ENCODE measurements at places on chromosomes 4 and X. TPM values are rescaled to one million over a fixed set of nuclear protein-coding genes. Genes with fewer than 3 reads are reported as not detected.

CETN2 gene
- total RNA-seq: 11.9 TPM

SLITRK4 gene
- not detected for total RNA-seq

LGI2 gene
- not detected for total RNA-seq

UGT2B10 gene
- total RNA-seq: not detected

CT45A1 gene
- total RNA-seq: not detected

ZDHHC15 gene
- 0.17 TPM for total RNA-seq

GATA1 gene
- total RNA-seq: not detected

CXCL3 gene
- total RNA-seq: not detected

DNA sequence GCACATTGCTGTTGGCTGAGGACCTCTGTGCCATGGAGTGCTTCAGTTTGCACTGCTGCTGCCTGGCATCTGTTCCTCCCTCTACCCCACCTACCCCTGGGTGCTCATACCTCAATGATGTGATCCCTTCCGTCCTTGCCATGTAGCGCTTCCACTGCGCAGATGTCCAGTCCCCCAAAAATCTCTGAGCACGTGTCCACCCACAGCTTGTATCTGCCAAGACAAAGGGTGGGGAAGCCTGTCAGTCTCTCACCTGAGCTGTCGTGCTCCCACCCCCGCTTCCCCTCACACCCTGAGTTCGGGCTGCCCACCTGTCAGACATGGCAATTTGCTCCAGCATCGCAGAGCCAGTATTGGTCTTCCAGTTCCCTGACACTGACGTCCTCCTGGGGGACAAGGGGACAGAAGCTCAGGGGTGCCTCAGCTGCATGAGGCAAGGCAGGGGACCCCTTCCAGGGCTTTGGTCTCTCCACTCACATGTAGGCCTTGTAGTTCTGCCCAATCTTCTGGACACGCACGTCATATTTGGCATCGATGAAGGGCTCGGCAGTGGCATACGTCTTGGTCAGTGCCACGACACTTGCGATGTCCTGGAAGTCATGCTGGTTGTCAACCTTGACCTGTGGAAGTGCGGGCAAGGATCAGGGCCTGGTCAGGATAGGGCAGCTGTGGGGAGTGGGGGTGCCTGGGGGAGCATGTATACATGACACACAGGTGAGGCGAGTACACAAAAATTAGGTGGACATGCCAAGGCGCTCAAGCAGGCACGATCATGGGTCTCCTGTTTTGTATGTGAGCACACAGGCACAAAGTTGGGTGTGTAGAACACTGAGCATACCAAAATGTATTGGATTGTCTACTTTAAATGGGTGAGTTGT, 6.0 kb upstream of the TIMP1 start:
- peaks cover 27% of the 10 kb centered on the region for H3K4me1 ChIP-seq
- no peak overlapping the region for H3K4me3 ChIP-seq
- H3K27me3 ChIP-seq: no peaks in the 10 kb centered on the region
- no peak overlapping the region for H3K27ac ChIP-seq
- peaks cover 5% of the 10 kb centered on the region for H3K36me3 ChIP-seq

DNA sequence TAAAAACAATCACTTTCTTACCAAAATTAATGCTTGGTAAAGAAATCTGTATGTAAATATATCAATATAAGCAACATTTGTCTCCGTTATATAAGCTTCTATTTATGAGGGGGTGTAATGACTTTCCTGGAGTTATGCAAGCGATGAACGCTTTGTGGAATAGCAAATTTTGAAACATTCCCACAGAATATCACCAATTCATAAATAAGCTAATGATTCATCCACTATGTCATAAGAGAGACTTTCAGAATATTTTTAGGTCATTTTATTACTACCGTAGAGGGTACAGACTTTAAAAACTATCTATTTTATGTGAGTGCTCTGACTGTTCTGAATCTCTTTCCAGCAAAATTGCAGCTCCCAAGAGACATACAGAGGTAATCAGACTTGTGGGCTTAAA, 179.5 kb upstream of the FTHL17 start:
- peaks cover 3% of the 10 kb centered on the region for H3K27me3 ChIP-seq
- no peaks in the 10 kb centered on the region for H3K4me1 ChIP-seq
- no peak for DNase-seq
- no peak overlapping the region for H3K4me3 ChIP-seq
- no peaks in the 10 kb centered on the region for H3K36me3 ChIP-seq

DNA sequence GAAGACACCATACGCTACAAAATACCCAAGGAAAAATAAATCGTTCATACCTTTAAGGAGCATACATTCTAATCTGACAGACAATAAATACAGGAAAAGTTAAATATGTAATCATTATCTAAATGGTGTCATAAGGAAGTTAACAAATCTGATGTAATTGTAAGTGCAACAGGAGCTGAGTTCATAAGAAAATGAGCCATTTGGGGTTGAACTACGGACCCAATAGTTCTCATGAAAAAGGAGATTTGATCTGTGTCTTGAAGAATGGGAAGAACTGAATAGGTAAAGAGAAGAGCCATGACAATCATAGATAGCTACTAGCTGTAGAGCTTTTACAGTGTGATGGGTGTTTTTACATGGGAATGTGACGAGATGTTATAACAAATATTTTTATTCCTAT, 175.6 kb downstream of the ANKRD50 start:
- H3K27ac ChIP-seq: no peak overlapping the region
- no peak overlapping the region for H3K4me3 ChIP-seq
- no peaks in the 10 kb centered on the region for H3K36me3 ChIP-seq
- DNase-seq: no peak
- H3K27me3 ChIP-seq: no peaks in the 10 kb centered on the region

DNA sequence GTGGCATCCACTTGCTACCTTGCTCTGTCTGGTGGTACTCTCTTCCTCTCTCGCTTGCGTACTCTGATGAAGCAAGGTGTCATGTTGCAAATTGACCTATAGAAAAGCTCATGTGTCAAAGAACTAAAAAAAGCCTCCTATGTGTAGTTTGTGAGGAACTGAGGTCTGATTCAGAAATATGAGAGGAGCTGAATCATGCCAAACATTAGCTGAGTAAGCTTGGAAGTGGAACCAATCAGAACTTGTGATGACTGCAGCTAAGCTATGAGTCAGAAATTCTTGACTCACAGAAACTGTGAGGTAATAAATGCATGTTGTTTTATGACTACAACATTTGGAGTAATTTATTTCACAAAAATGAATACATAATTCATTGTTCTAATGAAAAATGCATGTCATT, 2138.8 kb downstream of the PCDH7 start:
- H3K36me3 ChIP-seq: no peaks in the 10 kb centered on the region
- no peaks in the 10 kb centered on the region for H3K4me1 ChIP-seq
- H3K27ac ChIP-seq: no peak overlapping the region
- no peaks in the 10 kb centered on the region for H3K27me3 ChIP-seq

DNA sequence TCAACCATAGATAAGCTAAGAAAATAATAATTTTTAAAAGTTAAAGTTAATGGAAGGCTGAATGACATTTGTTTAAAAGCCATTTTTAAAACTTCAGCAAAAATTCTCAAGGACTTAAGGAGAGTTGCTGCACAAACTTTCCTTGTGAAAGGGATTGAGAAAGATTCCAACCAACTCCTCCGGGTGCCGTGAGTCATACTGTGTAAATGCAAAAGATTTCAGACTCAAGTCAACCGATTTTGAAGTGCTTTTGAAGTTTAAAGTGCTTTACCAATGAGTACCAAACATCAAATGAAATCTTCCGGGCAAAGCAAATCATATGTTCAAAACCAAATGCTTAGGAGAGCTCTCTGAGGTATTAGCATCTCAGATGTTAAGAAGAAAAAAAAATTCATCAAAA, 31.4 kb downstream of the VCX2 start:
- H3K27me3 ChIP-seq: no peaks in the 10 kb centered on the region
- H3K27ac ChIP-seq: no peak overlapping the region
- no peak overlapping the region for H3K4me3 ChIP-seq
- H3K4me1 ChIP-seq: no peaks in the 10 kb centered on the region

DNA sequence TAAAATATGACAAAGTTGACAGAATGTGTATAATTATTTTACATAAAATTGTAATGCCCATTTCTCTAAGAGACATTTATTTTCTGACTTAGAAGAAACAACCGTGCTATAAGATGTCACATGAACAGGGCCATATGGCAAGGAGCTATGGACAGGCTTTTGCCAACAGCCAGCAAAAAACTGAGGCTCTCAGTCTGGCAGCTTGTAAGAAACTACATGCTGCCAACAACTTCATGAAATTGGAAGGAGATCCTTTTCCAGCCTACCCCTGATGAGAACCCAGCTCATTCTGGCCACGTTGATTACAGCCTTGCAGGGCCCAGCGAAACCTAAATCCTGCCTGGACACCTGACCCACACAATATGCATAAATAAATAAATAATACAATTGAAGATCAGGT, 250.3 kb upstream of the ARSJ start:
- H3K36me3 ChIP-seq: no peaks in the 10 kb centered on the region
- no peaks in the 10 kb centered on the region for H3K27me3 ChIP-seq
- H3K4me1 ChIP-seq: no peaks in the 10 kb centered on the region
- H3K4me3 ChIP-seq: no peak overlapping the region
- H3K27ac ChIP-seq: no peak overlapping the region
- no peak for DNase-seq

DNA sequence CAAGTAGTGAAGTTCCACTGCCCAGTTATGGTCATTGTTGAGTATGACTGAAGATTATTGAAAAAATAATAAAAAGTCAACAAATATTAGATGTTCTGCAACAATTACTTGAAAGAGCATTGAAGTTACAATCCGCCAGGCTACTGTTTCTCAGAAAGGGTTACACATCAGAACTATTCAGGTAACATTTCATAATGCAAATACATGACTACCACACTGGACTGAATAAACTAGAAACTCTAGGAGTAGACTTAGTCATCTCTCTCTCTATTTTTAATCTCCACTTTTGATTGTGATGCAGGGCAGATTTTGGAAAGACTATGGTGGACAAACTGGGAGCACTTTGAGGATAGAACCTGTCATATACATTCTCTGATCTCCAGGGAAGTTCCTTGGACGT, 748.2 kb upstream of the ATOH1 start:
- DNase-seq: no peak
- no peaks in the 10 kb centered on the region for H3K4me1 ChIP-seq
- H3K4me3 ChIP-seq: no peak overlapping the region

DNA sequence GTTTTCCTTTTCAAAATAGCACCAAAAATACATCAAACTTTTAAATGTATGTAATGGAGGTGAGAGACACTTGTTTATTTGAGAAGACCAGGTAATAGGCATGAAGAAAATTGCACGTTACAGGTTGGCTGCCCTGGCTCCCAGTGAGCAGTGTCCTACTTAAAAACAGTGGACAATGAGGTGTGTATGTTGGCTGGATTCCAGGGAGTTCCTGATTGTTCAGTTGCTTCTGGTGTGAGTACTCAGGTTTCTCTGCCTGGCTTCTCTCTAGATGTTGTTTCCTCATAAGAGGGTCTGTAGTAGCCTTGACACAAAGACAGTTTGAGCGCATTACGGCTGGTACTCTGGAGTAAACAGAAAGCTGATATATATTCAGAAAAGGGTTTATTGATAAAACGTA, 29.4 kb downstream of the SNX25 start:
- peaks cover 36% of the 10 kb centered on the region for H3K4me1 ChIP-seq
- no peak overlapping the region for H3K4me3 ChIP-seq
- peak overlapping the region; percentile 83 for H3K27ac ChIP-seq
- H3K27me3 ChIP-seq: no peaks in the 10 kb centered on the region

DNA sequence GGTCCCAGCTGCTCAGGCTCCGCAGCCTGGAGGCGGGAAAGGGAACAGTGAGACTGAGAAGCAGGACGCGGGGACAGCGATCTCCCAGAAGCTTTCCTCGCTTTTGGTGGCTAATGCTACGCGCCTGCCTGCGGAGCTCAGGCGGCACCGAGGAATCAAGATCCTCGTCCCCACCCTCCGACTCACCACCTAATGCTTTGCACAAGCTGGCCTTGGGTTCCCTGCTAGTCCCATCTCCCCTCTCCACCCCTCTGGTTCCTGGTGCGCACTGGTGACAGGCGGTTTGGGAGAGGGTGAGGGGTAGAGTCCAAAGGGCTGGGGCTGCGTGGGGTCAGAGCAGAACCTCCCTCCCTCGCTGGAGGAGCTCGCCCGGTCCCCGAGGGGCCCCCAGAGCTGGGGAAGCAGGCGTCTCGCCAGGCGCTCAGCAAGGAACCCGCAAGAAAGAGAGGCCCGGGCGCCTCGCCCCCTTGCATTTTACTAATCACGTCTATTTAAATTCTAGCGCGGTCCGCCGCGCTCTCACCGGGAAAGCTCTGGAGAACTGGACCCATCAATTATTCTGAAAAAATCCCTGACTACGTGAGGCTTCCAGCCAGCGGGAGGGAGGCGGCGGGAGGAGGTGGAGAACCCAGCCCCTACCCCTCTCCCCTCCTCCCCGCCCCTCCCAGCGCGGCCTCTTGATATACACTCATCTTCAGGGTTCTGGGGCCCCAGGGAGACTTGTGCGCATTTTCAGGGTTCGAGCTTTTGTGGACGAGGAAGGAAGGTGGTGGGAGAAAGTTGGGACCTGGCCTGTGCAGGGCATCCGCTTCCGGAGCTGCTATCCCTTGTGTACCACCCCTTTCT, 9.1 kb downstream of the POU4F2 start:
- H3K4me1 ChIP-seq: peaks cover 2% of the 10 kb centered on the region
- peaks cover 2% of the 10 kb centered on the region for H3K36me3 ChIP-seq
- H3K27ac ChIP-seq: no peak overlapping the region
- H3K4me3 ChIP-seq: no peak overlapping the region
- DNase-seq: no peak
- peaks cover 73% of the 10 kb centered on the region for H3K27me3 ChIP-seq

DNA sequence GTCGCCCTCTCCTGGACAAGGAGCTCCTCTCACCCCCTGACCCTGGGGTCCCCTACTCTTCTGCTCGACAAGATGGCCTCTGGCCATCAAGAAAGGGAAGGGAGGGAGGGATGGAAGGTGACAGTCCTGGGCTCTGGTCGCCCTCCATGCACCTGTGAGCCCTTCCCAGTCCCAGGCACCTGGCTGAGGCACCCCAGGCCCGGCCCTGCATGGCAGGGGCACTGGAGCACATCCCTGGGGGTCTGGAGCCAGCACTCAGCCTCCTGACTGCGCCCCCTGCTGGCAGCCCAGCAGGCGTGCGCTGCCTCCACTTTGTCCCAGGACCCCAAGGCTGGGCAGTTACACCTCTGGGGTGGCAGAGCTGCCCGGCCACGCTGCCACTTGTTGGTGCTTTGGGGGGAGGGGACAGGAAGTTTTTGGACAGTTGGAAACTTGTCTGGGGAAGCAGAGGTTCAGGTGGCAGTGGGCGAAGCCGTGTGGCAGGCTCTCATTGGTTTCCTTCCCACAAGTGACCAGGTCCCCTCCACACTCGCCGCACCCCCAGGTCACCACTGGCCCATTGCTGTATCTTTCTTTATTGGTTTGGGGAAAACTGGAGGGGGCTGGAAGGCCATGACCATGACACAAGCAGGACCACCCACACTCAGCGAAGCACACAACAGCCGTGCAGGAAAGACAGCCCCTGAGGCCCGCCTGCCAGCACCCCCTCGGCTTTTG, 4.3 kb downstream of the PNCK start:
- peaks cover 10% of the 10 kb centered on the region for H3K4me1 ChIP-seq
- no peak overlapping the region for H3K27ac ChIP-seq
- DNase-seq: no peak
- H3K4me3 ChIP-seq: no peak overlapping the region

GRCh38 chr4:139633195-139633594, 32.4 kb upstream of the MGST2 start:
- DNase-seq: no peak
- no peaks in the 10 kb centered on the region for H3K4me1 ChIP-seq
- H3K4me3 ChIP-seq: no peak overlapping the region
- H3K27ac ChIP-seq: no peak overlapping the region
- peaks cover 13% of the 10 kb centered on the region for H3K27me3 ChIP-seq

Data from activated naive CD4-positive, alpha-beta T cell treated with anti-CD3 and anti-CD28 coated beads for 36 hours (primary cell).